ENCODE measurements at places on chromosomes 6 and 20. TPM values are rescaled to one million over a fixed set of nuclear protein-coding genes. Genes with fewer than 3 reads are reported as not detected.

- no peak overlapping the region for H3K4me3 ChIP-seq
- H3K36me3 ChIP-seq, result no peaks in the 10 kb centered on the region
- DNase-seq, result no peak
- H3K27me3 ChIP-seq, result no peaks in the 10 kb centered on the region
- H3K4me1 ChIP-seq, result no peaks in the 10 kb centered on the region
- no peak overlapping the region for H3K27ac ChIP-seq
Measured at GRCh38 chr20:732727-733126, 35.6 kb downstream of the SLC52A3 start.

DNA sequence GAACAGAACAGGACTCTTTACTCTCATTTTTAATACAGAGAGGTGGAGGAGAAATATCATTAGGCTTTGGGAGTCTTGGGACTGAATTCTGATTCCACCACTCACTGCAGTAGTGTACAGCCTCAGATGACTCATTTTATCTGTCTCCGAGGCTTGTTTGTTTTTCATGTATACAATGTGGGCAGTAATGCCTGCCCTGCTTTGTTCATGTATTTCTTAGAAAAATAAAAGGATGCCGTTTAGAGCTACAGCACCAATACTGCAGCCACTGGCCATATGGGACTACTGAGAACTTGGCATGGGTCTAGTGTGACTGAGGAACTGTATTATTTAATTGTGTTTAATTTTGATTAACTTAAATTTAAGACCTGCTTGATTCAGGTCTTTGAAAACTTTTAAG is 41.2 kb upstream of the JAG1 start:
- H3K4me3 ChIP-seq, result no peak overlapping the region
- H3K36me3 ChIP-seq, result no peaks in the 10 kb centered on the region
- no peaks in the 10 kb centered on the region for H3K4me1 ChIP-seq
- DNase-seq, result no peak

- no peaks in the 10 kb centered on the region for H3K4me1 ChIP-seq
- H3K27ac ChIP-seq, result no peak overlapping the region
- no peak for DNase-seq
- H3K4me3 ChIP-seq, result no peak overlapping the region
Measured at GRCh38 chr6:128508588-128509296, 11.7 kb downstream of the PTPRK start.

- H3K36me3 ChIP-seq, result no peaks in the 10 kb centered on the region
- no peak overlapping the region for H3K4me3 ChIP-seq
- DNase-seq, result no peak
- H3K4me1 ChIP-seq, result no peaks in the 10 kb centered on the region
- H3K27ac ChIP-seq, result no peak overlapping the region
- no peaks in the 10 kb centered on the region for H3K27me3 ChIP-seq
Measured at GRCh38 chr20:43993560-43993959, 78.9 kb downstream of the TOX2 start.

The OR2B6 gene
- not detected for total RNA-seq

DNA sequence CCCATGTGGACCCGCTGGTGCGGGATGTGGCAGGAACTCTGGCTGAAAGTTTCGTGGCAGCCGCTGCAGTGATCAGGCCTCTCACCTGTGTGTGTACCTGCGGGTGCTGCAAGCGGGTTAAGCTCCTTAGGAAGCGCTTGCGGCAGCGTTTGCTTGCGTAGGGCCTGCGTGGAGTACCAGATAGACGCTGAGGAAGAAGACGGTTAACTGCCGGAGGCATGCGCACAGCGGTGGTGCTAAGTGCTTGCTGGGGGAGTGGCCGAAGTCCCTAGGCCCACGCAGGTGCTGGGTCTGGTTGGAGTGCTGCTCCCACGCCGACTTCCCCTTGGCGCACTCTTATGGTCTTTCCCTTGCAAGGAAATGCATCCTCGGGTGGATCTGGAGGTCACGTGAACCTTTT is 23.0 kb downstream of the ZSCAN31 start:
- H3K4me1 ChIP-seq, result no peaks in the 10 kb centered on the region
- no peak for DNase-seq
- H3K36me3 ChIP-seq, result no peaks in the 10 kb centered on the region
- H3K4me3 ChIP-seq, result no peak overlapping the region
- no peak overlapping the region for H3K27ac ChIP-seq

GRCh38 chr6:38352636-38353035 is 287.1 kb downstream of the BTBD9 start:
- DNase-seq, result no peak
- H3K36me3 ChIP-seq, result no peaks in the 10 kb centered on the region
- no peaks in the 10 kb centered on the region for H3K27me3 ChIP-seq
- no peaks in the 10 kb centered on the region for H3K4me1 ChIP-seq

- H3K27me3 ChIP-seq, result no peaks in the 10 kb centered on the region
- no peaks in the 10 kb centered on the region for H3K36me3 ChIP-seq
- no peak for DNase-seq
- H3K4me3 ChIP-seq, result no peak overlapping the region
Measured at GRCh38 chr6:15423286-15423993, 177.6 kb downstream of the JARID2 start.

The GABRR1 gene
- total RNA-seq, result not detected

- no peak overlapping the region for H3K27ac ChIP-seq
- no peak for DNase-seq
- H3K4me3 ChIP-seq, result no peak overlapping the region
- no peaks in the 10 kb centered on the region for H3K4me1 ChIP-seq
- no peaks in the 10 kb centered on the region for H3K36me3 ChIP-seq
Measured at GRCh38 chr6:16903470-16903869, 142.2 kb upstream of the ATXN1 start.

- no peak for DNase-seq
- no peak overlapping the region for H3K27ac ChIP-seq
- no peaks in the 10 kb centered on the region for H3K4me1 ChIP-seq
- no peak overlapping the region for H3K4me3 ChIP-seq
- H3K36me3 ChIP-seq, result no peaks in the 10 kb centered on the region
- no peaks in the 10 kb centered on the region for H3K27me3 ChIP-seq
Measured at GRCh38 chr6:31239854-31240253, 32.0 kb downstream of the HLA-C start.

The XKR7 gene
- total RNA-seq, result not detected

The MEP1A gene
- not detected for total RNA-seq

The KCNB1 gene
- total RNA-seq, result 0.77 TPM
